BJ (cell line): ENCODE measurements at places on chromosomes 6 and 20.

DNA sequence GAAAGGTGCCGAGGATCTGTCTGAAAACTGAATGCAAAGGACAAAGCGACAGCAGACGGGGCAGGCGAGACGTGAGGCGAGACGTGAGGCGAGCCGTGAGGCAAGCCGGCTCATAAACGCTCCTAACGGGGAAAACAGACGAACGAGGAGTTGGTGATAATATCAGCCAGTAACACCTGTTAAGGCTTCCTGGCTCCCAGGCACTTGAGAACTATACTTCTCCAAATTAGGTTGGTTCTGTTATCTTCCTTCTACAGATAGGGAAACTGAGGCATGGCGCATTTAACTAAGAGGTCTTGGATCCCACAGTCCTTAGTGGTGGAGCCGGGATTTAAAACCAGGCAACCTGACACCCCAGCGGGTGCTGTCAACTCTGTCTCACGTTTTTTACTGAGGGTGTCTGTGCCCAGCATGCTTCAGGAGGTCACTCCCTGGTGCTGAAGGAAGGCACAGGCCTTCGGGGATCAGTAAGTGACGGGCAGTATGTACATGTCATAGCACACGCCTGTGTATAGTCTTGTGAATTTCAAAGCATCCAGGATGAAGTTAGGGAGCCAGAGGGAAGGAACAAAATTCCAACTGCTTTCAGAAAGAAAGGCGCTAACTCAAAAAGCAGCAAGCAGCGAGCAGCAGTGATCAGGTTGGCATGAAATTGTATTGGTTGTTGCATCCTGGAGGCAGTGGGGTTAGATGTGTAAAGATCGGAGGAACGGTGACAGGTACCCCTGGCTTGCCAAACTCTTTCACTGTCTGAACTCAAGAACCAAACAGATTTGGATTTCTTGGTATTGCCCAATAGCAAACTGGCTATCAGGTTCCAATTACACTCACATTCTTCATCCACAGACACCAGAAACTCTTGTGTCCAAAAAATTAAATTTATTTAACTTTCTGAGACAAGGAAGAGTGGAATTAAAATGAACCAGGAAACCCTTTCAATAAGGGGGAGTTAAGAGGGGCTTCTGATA, 318.7 kb downstream of the THBS2 start:
- no peak for DNase-seq

- DNase-seq, result no peak
These were observed 13.0 kb downstream of the SERPINB6 start for GRCh38 chr6:2958331-2958711.

DNA sequence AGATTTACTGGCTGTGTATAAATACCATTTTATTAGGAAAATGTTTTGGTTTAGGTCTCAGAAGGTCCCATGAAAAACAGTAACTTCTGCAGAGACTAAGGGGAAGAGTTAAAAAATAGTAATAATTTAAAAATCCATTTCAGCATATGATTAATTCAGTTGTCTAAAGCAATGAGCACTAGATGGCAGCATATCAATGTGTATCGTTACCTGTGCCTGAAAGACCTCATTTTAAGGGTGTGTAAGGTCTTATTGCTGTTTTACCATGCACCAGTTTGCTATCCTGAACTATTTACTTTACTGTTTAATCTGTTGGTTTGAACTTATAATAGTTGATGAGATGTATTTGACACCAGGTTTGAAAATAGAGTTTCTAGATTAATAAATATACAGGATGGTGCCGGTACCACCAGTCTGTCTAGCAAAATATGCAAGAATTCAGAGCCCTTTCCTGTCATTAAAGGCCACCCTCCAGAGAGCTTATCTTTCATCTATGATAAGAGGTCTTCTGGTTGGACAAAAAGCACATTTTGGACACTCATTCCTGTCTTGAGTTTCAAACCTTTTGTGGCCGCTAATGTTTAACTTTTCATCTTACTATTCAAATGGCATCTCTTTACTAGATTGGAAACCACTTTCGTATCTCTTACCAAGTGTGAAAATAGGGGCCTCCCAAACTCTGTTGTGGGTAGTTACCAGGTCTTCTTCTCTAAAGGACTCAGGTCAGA, 8.9 kb upstream of the AHI1 start:
- no peak for DNase-seq

- no peak for DNase-seq
These were observed 61.4 kb downstream of the WDR27 start for GRCh38 chr6:169640351-169640852.

DNA sequence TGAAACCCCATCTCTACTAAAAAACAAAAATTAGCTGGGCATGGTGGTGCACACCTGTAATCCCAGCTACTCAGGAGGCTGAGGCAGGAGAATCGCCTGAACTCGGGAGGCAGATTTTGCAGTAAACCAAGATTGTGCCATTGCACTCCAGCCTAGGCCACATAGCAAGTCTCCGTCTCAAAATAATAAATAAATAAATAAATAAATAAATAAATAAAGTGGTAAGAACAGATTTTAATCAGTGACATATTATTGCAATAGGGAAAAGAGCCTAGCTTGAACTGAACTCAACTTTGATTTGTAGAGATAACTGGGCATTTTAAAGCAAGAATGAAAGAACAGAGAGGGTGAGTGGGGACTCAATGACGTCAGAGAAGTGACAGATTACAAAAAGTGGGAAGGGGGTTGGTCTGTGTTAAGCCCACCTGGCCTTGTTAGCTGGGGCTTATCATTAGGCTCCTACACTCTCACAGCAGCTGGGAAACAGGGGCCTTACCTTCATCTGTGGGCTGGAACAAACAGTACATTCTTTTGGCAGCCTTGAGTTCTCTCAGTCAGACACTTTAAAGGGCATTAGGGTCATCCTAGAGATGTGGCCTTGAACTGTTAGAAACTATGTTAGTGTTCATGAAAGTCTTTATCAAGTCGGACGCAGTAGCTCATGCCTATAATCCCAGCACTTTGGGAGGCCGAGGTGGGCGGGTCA, 24.5 kb upstream of the KIFC1 start:
- DNase-seq, result no peak

GRCh38 chr20:53592992-53593465, 610 bp downstream of the ZNF217 start:
- no peak for DNase-seq

DNA sequence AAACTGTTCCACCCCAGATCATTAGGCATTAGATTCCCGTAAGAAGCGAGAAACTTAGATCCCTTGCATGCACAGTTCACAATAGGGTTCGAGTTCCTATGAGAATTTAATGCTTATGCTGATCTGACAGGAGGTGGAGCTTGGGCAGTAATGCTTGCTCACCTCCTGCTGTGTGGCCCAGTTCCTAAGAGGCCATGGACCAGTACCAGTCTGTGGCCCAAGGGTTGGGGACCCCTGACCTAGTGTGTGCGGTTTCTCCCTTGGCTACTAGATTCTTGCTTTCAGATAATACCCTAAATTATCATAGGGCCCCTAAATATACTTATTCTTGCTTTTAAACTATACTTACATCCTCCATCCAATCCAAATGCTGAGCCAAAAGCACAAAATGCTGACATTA, 1.9 kb upstream of the GPSM3 start:
- no peak for DNase-seq

DNA sequence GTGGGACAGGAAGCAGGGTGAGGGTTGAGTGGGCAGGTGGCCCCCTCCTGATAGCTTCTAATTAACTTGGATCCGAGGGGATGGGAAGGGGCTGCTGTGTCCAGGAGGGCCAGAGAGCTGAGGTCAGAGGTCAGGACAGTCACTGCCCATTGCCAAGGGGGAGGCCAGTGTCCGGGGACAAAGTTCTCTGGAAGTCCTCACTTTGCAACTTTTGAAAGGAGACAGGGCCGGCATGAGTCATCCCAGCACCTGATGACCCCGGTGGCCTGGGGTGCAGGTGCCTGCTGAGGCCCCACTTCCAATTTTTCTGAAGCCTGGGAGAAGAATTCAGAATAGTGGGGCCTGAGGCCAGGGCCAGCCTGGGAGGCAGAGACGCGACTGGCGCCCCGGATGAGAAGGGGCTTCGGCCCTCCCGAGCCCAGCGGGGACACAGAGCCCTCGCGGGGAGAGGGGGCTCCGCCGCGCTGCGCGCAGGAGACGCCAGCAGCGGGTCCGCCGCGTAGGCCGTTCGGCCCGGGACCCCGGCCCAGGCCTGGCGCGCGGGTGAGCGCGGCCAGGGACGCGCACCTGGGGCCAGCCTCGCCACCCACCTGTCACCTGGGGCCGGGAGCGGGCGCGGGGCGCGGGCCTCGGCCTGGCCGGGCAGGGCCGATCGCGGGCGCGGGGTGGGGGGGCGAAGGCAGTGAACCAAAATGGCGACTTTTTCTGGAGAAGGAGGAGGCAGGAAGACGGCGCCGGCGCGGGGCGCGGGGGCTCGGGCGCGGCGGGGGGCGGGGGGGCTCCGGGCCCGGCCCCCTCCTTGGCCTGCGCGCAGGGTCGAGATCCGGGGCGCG, 586 bp downstream of the ZNF512B start:
- no peak for DNase-seq

- DNase-seq, result no peak
These were observed 25.0 kb downstream of the LRRN4 start for GRCh38 chr20:6028818-6029217.

DNA sequence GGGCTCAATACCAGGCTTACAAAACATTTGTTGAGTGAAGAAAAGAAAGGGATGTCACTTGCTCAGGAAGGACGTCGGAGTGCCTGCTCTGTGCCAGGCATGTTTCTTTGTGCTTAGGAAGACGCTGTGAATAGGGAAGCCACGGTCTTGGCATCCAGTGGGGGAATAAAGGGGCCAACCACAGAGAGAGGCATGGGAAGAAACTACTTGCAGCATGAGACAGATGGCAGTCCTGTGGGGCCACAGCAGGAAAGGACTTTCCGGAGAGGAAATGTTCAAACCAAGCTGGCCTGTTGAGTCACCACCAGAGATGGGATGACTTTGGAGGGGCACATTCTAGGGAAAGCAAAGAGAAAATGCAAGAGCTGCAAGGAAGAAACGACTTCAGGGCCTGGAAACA, 173.2 kb downstream of the CDH26 start:
- DNase-seq, result no peak

- no peak for DNase-seq
These were observed 551 bp downstream of the TREML2 start for GRCh38 chr6:41200296-41200900.

DNA sequence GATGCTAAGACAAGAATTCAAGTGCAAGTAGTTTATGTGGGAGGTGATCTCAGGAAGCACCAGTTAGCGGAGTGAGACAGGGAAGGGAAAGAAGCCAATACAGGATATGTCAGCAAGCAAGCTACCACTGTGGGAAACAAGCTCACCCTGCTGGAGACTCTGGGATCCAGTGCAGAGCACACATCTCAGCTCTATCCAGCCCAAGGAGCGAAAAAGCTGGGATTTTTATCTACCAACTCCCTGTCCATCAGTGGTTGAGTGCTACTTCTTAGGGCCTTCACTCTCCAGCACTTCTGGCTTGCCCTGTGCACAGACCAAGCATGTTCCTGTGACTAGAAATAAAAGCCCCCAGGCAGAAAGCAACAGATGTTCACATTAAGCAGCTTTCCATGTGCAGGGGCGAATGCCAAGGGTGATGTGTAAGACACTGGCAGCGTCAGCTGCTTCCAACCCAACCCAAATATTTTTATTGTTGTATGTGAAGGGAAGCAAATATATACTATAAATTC, 10.8 kb upstream of the RNF24 start:
- peak; percentile 52 for DNase-seq

DNA sequence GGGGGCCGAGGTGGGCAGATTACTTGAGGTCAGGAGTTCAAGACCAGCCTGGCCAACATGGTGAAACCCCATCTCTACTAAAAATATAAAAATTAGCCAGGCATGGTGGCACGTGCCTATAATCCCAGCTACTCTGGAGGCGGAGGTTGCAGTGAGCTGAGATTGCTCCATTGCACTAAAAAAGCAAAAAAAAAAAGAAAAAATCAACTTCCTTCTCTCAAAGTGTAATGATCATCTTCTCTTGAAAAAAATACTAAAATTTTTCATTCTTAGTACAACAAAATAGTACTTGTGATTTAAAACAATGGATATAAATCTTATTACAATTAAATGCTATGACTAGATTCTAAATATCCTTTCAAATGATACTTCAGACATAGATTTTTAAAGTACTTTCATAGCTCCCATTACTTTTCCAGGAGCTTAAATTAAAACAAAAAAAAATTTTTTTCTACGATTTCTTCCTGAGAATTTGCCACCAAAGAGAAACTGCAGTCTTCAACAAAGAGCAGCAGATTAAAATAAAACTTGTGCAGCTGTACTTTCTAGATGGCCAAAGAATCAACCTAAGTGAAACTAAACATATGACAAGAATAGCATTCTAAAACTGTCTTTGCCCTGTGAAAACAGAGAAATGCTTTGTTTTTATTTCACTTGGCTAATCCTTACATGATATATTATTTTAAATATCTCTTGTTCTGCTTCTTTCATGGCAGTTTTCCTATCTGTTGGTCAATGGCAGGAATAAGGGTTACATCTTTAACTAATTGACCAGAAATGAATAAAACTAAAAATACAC, 75.2 kb downstream of the MAP3K5 start:
- no peak for DNase-seq

- DNase-seq, result no peak
These were observed 93.7 kb downstream of the PSMB1 start for GRCh38 chr6:170459451-170459850.

GRCh38 chr6:151147118-151147832, 92.5 kb upstream of the AKAP12 start:
- no peak for DNase-seq

GRCh38 chr6:52739134-52739533, 24.1 kb downstream of the GSTA2 start:
- no peak for DNase-seq

DNA sequence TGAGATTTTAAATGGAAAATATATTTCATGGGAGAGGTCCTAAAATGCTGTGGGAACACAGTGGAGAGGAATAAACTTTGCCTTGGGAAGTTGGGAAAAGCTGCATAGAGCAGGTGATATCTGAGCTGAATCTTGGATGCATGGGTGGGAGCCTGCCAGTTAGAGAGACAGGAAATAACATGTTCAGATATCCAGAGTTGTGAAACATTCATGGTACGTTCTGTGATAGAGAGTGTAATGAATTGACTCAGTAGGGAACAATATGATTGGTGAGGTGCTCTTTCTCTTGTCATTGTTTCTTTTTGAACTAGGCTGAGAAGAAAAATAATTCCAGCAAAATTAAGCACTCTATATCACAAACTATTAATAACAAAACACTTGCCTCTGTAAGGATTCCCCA, 72.8 kb downstream of the RPS12 start:
- no peak for DNase-seq

GRCh38 chr6:150448221-150448620, 79.4 kb downstream of the IYD start:
- DNase-seq, result no peak

- DNase-seq, result peak; percentile 72
These were observed 23.9 kb upstream of the PRL start for GRCh38 chr6:22320750-22321149.
